ENCODE measurements at places on chromosomes 4 and X.

DNA sequence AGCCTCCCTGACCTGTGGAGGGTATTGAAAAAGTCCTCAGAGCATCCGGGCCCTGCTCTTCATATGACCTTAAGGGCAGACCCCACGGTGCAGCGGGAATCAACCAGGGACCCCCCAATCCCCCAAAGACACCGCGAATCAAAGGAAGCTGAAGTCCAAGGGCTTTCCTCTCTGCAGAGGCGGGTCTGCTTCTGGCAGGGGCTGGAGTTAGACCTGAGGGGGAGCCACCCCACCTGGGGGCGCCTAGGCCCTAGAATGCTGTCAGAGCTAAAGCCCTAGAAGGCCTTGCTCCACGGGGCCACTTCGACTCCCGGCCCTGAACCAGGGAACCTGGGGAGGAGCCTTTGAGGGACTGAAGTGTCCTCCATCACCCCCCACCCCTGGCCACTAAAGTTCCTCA, 2.8 kb upstream of the HAUS7 start:
- DNase-seq, result no peak

GRCh38 chrX:8988446-8988845, 45.5 kb downstream of the FAM9B start:
- no peak for DNase-seq

DNA sequence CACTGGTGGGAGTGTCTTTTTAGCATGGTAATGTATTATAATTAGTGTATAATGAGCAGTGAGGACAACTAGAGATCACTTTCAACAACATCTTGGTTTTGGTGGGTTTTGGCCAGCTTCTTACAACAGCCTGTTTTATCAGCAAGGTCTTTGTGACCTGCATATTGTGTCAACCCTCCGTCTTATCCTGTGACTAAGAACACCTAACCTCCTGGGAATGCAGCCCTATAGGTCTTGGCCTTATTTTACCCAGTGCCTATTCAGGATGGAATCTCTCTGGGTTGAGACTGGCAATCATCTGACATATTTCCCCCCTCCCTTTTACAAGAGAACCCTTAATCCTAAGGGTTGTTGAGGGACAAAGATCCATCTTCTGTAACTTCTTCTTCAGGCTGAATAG, 21.9 kb upstream of the ADH4 start:
- no peak for DNase-seq

DNA sequence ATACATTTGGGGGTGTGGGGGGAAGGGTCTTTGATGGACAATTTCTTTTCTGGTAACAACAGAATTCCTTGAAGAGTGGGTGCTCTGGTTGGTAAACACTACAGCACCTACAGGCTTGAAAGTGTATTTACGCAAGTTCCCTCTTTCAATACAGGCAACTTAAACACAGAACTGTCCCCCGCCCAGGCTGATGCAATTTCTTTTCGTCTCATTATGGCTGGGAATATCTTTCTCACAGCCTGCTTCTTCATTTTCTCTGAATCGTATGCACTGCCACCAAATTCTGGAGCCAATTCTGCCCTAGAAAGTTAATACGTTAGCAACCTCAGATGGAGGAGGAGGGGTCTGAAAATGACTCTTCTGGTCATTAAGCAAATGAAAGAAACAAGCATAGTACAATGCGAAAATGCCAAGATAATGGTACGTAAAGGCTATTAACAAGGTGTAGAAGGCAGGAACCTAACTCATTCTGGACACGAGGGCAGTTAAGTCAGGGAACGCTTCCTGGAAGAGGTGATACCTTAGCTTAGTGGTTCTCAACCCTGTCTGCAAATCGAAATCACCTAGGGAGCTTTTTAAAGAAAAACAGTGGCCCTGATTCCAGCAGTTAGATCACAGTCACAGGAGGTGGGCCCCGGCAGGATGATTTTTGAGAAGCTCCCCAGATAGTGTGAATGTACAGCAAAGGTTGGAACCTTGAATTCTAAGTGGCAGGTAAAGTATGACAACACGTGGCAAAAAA, 1.0 kb downstream of the AGA start:
- DNase-seq, result no peak

DNA sequence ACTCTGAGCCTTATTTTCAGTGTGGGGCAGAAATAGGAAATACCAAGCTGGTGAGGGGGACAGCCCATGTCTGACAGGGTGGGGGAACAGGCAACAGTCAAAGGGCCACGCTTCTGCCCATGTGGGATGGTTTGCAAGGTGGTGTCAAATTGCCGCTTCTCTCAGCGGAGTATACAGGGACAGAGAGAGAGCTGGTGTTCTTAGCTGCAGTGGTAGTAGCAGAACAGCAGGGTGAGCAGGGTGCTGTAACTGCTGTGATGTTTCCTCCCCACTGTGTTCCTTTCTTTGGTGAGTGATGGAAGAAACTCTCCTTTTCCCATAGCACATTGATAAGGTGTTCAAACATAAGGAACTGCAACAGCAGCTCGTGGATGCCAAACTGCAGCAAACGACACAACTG, 37.9 kb downstream of the RBBP7 start:
- no peak for DNase-seq

DNA sequence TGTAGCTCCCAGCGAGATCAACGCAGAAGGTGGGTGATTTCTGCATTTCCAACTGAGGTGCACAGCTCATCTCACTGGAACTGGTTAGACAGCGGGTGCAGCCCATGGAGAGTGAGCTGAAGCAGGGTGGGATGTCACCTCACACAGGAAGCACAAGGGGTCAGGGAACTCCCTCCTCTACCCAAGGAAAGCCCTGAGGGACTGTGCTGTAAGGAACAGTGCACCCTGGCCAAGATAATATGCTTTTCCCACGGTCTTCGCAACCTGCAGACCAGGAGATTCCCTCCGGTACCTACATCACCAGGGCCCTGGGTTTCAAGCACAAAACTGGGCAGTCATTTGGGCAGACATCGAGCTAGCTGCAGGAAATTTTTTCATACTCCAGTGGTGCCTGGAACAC, 216.4 kb upstream of the TET2 start:
- no peak for DNase-seq

DNA sequence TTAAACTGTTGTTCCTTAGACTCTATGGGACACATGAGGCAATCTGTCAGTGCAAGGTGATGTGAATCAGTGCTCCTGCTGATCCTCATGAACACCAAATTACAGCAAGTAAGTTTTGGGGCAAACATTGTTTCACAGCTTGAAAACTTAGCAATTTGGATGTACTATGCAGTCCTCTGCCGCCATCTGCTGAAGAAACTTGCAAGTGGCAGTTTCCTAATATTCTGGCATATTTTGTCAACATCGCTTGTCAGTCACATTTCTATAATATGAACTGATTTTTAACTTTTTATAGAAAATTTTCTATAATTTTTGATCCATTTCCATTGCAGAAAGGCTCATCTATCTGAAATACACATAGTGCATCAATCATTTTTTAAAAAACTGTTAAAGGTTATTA, 56.3 kb downstream of the ZAR1 start:
- DNase-seq, result no peak

DNA sequence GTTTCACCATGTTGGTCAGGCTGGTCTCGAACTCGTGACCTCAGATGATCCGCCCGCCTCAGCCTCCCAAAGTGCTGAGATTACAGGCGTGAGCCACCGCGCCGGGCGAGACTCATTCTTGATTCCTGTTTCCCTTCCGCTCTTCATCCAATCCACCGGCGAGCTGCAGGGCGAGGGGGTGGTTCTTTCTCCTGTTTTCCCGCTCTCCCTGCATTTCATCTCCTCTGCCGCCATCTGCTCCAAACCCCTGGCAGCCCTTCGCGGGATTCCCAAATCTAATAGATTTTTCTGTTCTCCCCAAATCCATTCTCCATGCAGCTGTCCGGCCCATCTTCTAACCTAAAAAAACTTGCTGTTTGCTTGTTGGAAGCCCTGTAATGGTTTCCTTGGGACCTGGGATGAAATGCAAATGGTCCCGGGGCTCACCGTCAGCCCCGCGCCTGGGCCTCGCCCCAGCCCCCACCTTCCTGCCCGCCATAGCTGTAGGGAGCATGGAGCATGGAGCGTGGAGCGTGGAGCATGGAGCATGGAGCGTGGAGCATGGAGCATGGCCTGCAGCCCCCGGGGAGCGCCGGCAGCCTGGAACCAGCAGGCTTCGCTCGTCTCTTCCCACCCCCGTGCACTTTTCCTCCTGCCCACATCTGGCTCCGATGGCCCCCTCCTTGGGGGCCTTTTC, 1.1 kb downstream of the ZFP42 start:
- DNase-seq, result no peak

DNA sequence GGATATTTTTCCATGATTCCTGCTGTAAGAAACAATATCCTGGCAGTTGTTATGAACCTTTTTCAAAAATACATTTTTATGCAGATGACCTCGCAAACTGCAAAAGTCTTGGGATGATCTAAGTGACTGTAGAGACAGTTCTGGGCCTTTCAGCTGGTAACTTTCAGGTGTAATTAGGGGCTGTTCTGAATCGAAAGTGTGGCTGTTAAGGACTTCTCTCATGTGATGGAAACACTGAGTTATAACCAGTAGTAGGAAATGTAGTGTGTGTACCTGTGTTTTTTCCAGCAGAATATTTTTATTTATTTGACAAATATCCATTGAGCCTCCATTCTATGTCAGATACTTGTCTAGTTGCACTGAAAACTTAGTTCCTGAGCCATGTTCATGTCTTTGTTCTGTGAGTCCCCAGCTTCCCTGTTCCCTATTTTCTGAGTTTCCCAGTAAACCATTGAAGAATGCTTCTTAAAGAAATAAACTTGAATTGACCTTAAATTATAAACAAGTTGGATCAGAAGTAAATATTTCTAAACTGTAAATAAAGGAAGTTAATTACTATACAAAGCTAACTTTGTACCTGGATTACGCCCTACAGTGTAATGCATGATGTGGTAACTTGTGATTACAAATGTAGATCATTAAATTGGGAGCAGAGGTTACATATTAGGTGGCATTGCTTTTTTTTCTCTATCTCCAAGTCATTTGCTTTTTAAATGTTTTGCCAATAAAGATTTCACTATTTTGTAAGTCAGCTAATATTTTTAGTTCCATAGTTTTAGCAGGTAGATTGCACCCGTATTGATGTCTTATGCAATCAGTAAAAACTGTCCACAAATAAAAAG, 33.7 kb upstream of the HPGD start:
- DNase-seq, result no peak

- DNase-seq, result no peak
These were observed 460 bp upstream of the GEMIN8 start for GRCh38 chrX:14030174-14030530.

DNA sequence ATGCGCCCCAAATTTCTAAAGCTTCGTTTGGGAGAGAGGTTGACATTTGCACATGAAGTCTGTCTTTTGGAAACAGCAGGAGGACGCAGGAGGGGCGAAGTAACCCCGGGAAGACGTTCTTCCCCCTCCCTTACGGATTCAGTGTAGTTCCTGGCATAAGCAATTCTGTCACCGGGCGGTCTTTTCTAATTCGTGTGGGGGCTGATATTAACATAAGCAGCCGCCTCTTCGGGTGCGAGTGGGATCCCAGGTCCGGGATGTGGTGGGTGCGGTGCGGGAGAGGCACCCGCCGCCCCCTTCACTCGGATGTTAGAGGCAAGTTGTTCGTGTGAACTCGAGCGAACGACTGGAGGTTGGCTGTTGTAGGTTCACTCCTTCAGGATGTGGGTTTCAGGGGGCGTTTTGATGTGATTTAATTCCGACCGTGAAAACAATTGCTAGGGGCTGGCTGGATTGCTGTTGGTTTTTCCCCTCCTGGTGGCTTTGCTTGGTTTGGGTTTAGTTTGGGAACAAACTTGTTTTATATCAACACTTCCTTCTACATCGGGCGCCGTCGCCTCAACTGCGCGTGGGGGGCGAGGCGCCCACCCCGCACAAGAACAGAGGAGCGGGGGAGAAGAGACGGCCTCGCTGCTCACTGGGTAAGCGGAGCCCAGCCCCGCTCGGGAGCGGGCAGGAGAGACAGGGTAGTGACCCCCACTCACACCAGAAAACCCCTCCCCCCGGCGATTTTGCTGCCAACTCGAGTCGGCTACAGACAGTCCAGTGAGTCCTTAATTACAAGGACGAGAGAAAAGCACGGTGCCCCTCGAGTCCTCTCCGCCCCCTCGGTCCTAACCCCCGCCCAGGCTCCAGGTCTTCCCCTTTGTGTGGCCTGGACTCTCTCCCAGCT, 2.9 kb upstream of the LEF1 start:
- DNase-seq, result no peak

GRCh38 chr4:141028024-141028529, 105.2 kb downstream of the RNF150 start:
- no peak for DNase-seq

- no peak for DNase-seq
These were observed 35.9 kb upstream of the GRPEL1 start for GRCh38 chr4:7103607-7104365.

GRCh38 chr4:97507587-97508245, 635.6 kb downstream of the STPG2 start:
- DNase-seq, result peak; percentile 65

- no peak for DNase-seq
These were observed 178.6 kb upstream of the MAMLD1 start for GRCh38 chrX:150184491-150184890.

DNA sequence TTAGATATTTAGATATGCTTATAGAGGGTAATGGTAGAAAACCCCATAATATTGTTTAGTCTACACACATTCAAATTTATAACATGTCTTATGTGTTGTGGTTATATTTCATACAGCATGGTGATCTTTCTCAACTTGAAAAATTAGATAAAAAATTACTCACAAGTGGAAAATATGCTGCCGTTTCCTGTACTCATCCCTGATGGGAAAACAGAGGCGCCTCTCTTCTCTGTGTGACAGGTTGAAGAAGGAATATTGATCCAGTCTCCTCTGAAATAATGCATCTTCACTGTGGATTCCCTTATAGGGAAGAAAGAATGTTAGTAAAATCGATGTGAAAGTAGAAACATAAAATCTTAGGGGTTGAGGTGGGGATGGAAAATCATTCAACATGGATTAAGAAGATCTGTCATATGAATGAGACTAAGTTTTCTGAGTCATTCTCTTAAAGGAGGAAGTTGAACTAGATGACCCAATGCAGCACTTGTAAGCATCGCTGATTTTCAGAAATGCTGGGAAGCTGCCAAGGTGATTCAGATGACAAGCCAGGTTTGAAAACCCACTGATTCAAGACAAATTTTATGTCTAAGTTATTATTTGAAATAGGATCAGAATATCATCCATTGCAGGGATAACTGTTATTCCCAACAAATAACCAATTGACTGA, 70.7 kb downstream of the ANKRD50 start:
- peak; percentile 76 for DNase-seq

GRCh38 chrX:311156-312129, 7.2 kb downstream of the GTPBP6 start:
- DNase-seq, result no peak

GRCh38 chrX:13803116-13803515, 13.8 kb downstream of the GPM6B start:
- no peak for DNase-seq

- DNase-seq, result no peak
These were observed 37.0 kb downstream of the XK start for GRCh38 chrX:37722595-37722994.

DNA sequence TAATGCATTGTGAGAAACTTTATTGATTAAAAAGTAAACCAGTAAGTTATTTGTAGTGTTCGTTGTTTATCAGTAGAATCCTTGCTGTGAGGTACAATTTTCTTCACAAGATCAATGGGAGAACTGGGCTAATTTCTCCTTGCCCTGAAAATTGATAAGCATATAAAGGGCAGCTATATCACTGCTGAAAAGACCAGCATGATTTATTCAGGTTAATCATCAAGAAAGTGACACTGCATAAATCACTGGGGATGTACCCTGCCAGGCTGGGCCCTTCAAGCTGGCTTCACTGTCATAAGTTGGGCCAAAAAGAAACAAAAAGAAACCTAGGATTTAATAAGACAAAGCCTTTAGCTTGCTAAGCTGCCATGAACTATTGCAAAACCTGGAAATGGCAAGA, 746.7 kb downstream of the STPG2 start:
- no peak for DNase-seq

Data from glomerular endothelial cell (primary cell).